ENCODE measurements at places on chromosomes 3 and 15. TPM values are rescaled to one million over a fixed set of nuclear protein-coding genes. Genes with fewer than 3 reads are reported as not detected.

AADACL2 gene
- not detected for total RNA-seq

DNA sequence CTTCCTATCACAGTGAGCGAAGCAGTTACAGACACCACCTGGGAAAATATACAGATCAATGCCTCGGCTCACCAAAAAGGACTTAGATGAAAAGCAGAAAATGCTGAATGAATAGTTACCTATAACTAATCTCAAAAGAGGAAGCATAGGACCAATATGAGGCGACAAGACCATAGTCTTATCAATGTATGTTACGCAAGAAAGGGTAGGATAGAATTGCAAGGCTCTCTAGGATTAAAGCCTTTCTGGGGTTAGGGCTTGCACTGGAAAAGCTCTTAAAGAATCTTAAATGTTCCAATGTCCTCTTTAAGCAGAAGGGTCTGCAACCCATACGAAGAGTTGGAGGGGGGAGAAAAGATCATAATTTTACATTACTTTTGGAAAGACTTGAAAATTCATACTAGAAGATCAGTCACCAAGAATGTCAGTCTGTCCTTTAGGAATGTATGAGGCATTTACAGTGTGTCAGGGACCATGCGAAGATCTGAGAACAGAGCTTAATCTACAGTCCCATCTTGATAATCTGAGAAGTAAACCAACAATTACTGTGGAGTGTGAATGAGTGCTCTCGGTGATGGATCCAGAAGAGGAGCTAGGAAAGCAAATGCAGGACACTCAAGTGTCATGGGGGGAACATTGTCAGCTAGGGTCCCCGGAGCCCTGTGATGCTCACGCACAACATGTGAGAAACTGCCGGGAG is 185.9 kb downstream of the GREM1 start:
- no peak for DNase-seq

GOLGA6L4 gene
- 0.29 TPM for total RNA-seq

PDCD10 gene
- 210 TPM for total RNA-seq

CELSR3 gene
- total RNA-seq: 3.8 TPM

P2RY1 gene
- 5.6 TPM for total RNA-seq

KLHL40 gene
- not detected for total RNA-seq

Measured in HT1080 (cell line).